ENCODE measurements at places on chromosomes 5 and 9.

DNA sequence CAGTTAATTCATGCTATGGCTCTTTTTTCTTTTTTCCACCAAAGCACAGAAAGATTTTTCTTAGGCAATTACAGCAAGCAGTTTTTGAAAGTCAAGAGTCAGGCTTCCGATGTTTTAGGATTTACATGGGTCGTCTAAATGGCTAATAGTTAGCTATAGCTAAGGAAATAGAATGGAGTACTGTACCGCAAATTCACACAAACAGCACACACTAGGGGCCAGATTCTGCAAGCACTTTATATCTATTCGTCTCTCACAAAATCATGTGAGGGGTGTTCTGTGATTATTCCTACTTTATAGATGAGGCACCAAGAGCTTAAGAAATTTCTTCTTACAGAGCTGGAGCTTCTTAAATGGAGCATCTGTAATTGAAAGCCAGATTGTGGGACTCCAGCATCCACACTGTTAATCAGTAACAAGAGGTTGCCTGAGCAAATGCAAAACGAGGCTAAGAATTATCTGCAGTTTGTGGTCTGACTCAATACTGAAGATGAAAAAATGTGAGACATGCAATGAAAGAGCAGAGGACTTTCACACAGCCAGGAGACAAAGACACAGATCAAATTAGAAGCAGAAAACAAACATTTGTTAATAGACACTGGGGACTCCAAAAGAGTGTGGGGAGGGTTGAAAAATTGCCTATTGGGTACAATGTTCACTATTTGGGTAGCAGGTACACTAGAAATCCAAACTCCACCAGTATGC is 62.7 kb upstream of the CTXN3 start:
- no peak for DNase-seq

GRCh38 chr5:51829230-51829629 is 446.0 kb downstream of the ISL1 start:
- DNase-seq: no peak

DNA sequence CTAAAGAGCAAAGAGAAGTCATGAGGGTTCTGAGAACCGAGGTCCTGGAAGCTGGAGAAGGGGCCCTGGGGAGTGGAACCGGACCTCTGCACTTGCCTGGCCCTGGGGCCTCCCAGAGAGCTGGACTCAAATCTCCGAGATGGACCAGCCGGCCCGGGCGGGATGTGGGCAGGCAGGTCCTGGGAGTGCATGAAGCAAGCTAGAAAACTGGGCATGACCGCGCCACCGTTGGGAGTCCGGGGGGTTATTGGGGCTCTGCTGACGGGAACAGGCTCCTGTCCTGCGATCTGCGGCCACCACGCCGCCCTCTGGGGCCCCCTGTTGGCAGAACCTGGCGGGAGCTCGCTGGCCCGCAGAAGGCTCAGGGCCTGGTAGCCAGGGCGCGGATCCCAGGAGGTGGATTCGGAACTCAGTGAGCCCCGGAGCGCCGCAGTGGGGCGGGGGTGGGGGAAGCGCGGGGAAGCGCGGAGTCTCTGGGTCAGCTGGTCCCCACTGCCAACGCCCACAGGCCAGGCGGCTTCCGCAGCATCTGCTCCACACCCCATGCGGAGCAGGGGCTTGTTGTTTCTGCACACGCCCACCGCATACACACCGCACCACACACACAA is 150.6 kb downstream of the ERCC6L2 start:
- DNase-seq: no peak

- DNase-seq: no peak
Measured at GRCh38 chr9:14396171-14396570, 82.2 kb upstream of the NFIB start.

DNA sequence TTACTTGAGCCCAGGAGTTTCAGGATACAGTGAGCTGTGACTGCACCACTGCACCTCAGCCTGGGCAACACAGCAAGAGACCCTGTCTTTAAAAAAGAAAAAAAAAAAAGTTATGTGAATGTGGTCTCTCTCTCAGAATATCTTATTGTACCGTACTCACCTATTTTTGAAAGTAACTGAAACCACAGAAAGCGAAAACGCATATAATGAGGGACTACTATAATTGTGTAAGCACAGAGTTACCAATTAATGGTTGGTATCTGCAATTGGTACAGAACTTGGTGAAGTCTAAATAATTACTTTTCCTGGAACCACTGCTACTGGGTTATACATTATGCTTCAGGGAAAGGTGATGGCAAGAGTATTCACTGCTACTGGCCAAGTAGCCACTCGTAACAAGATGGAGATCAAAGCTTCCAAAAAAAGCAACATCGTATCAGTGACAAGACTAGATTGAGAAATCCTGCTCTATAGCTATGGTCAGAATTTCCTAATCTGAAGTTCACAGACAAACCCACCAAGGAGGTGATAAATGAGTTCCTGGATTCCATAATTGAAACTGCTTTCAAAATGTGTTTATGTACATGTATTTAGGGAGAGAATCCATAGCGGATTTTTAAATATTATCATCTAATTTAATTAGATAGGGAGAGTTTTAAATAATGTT is 82.7 kb downstream of the NR6A1 start:
- no peak for DNase-seq

DNA sequence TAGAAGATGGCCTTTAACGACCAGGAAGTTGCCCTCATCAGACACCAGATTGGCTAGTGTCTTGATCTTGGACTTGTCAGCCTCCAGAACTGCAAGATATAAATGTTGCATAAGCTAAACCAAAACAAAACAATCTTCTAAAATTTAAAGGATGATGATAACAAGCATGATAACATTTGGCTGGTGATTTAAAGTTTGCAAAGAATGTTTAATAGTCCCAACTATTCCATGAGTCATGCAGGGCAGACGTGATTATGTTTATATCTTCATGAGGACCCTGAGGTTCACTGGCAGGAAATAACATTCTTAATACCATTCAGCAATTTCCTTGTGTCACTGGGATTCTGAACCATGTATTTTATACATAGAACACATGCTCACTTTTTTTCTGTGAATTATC is 319.8 kb downstream of the HCN1 start:
- no peak for DNase-seq

GRCh38 chr9:131500939-131501541 is 1.7 kb upstream of the POMT1 start:
- DNase-seq: peak; percentile 85

DNA sequence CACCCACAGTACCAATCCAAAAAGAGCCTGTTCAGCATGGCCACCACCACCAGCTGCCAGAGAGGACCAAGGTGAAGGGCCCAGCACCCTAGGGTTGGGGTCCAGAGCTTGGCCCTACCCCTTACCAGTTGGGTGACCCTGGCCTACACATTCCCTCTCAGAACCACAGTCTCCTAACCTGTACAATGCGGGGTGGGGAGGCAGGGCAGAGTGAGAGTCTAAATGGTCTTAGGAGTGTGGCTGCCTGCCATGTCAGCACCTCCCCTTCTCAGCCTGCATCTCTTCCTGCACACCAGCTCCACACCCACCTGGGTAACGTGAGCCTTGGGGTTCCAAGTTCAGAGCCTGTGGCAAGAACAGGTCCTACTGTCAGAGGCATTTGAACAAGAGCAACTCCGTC is 92.2 kb downstream of the C5orf15 start:
- DNase-seq: no peak

DNA sequence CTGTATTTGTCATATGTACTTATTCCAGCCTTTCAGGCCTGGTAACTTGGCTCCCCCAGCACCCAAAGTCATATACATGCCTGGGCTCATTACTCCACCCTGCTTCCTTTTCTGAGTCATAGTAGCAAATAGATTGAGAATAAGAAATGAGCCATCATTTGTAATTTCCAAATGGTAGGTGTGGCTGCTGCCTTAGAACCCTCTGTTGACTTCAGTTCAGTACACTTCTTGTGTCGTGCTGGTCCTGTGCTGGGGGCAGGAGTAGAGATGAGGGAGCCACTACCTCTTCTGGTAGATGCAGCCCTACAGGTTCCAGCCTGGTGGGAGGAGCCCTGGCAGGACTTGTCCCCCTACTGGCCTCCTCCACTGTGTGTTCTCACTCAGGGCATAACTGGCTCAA is 11.1 kb downstream of the GM2A start:
- DNase-seq: peak; percentile 83

- no peak for DNase-seq
Measured at GRCh38 chr5:56350011-56350596, 117.0 kb upstream of the ANKRD55 start.

GRCh38 chr5:157312492-157312891 is 46.6 kb downstream of the CYFIP2 start:
- peak; percentile 70 for DNase-seq

- DNase-seq: no peak
Measured at GRCh38 chr9:592225-592624, 249.3 kb upstream of the DMRT1 start.

DNA sequence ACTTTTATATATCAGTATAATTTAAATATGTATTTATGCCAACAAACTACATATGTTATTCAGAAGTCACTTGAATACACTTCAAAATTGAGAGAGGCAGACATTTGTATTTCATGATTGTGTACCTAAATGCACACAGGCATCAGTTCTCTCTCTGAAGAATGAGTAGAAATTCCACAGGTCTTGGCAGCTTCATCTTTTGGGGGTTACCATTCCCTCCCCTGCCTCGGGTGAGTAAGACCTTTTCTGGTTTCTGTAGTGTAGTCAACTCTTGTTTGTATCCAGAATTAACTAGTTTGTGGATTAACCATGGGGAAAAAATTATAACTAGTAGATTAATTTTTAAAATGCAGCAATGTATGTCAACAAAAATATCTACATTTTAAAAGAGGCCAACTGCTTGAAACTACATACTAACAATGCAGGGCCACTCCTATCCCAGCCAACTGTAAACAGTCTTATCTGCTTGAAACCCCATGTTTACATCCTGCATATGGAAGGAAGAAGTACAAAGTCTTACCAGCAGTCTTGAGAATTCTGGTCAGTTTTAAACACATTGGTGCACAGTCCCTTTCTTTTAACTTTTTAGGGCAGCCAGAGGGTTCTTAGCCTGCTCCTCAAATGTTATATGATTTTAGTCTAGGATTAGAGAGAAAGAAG is 339.6 kb upstream of the KIF2A start:
- DNase-seq: no peak

- peak; percentile 85 for DNase-seq
Measured at GRCh38 chr9:93134015-93134739, at the start of gene NINJ1. Gene NINJ1, minus strand, starts transcription at chr9:93134251. Its CDS starts 34 bp downstream, at chr9:93134217.

- no peak for DNase-seq
Measured at GRCh38 chr5:68494771-68495170, 279.2 kb downstream of the PIK3R1 start.

- DNase-seq: no peak
Measured at GRCh38 chr5:23368393-23368792, 139.0 kb upstream of the PRDM9 start.

DNA sequence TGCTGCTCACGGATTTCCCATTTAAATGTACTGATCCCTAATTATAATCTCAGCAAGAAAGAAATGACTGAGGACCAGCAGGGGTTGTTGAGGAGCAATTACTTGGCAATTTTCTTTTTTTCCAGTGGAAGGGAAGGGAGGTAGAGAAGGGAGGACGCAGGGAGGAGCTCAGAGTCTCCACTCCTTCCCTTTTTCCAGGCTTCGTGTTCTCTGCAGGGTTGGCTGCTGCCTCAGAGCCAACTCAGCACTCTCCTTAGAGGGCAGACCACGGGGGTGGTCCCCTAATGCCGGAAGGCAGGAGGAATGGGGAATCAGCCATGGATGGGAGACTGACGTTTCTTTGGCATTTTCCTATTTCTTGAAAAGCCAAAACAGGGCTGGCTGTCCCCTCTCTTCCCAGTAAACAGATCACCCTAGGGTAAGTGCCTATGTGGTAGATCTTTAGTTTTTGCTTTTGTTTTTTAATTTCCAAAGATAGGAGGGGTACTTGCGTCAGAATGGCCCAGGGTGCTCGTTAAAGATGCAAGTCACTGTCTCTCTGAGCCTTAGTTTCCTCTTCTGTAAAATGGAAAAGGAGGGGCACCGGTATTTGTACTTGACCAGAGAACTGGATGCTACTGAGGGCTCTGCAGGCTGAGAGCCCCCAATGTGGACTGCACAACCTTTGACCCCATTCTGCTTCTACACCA is 39.6 kb upstream of the LCP2 start:
- no peak for DNase-seq

- no peak for DNase-seq
Measured at GRCh38 chr5:123294544-123294943, 128.7 kb downstream of the CEP120 start.

- no peak for DNase-seq
Measured at GRCh38 chr9:90727488-90727887, 74.1 kb upstream of the SYK start.

- no peak for DNase-seq
Measured at GRCh38 chr5:132979976-132980375, 16.5 kb upstream of the AFF4 start.

DNA sequence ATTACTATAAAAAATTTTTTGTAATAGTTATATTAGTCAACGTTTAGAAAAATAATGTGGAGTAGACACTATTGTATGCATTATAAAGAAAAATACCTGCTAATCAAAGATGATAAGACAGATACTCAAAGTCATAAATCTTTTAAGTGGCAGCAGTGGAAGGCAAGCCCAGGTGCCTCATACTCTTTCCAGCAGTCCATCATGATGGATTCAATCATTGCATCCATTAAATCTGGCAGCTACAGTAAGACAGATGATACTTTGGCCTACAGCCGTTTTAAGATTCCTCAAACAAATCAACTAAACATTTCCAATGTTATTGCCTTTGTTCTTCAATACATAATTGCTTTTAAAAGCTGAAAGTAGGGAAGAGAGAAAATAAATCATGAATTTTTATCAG is 1392.9 kb upstream of the NUDT12 start:
- no peak for DNase-seq

DNA sequence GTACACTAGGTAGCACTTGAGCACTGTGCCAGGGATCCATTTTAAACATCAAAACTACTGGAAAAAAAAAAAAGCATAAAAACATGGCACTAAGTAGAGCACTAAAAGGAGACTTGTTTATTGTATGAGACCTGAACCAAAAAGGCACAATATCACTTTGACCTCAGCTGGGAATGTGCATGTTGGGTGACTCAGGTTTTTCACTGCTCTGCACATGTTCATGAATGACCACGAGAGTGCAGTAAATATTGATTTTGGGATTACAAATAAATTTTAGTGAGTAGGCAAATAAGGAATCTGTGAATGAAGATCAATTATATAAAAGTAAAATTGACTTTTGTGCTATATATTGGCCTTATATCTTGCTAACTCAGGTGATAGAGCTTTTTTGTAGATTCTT is 11.8 kb downstream of the RMI1 start:
- no peak for DNase-seq

- no peak for DNase-seq
Measured at GRCh38 chr9:32010322-32010721, 374.1 kb upstream of the ACO1 start.

GRCh38 chr9:130296783-130297055 is 31.2 kb downstream of the HMCN2 start:
- DNase-seq: no peak
